Right renal cortex interstitium (tissue), 3 donors: ENCODE measurements at places on chromosomes 2 and 18. TPM values are rescaled to one million over a fixed set of nuclear protein-coding genes. Genes with fewer than 3 reads are reported as not detected.

Gene THOC1
- polyA plus RNA-seq, result 66.3 TPM

Gene ACVR1C
- 0.26 TPM for polyA plus RNA-seq

Gene LYG2
- 0.19 TPM for polyA plus RNA-seq

DNA sequence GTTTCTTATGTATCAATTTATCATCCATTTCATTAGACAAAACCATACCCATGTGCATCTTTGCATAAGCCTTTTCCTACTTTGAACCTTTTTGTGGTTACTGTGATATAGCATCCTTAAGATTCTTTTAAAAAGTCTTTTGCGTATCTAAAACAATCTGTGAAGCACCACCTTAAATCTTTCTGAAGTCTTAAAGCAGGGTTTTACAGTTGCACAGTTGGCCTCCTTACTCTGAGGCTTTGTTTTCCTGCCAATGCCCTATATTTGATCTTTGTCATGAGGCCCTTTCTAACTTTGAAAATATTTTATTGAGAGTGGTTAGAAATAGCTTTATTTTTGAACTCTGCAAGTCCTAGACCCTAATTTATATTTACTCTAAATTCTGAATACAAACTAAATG, 163.4 kb upstream of the MAP3K20 start:
- no peak for DNase-seq

GRCh38 chr2:45651415-45652089, at the start of gene PRKCE:
Gene PRKCE (plus strand): TSS chr2:45651675.
- no peak for DNase-seq

- DNase-seq, result no peak
Measured at GRCh38 chr2:60708630-60709320, 47.3 kb upstream of the PAPOLG start.
